ENCODE measurements at places on chromosomes 1 and 21. TPM values are rescaled to one million over a fixed set of nuclear protein-coding genes. Genes with fewer than 3 reads are reported as not detected.

GRCh38 chr1:150186789-150187559, 37.3 kb downstream of the PLEKHO1 start:
- peak; percentile 87 for DNase-seq

GRCh38 chr21:35940074-35940927, 120.0 kb downstream of the SETD4 start:
- DNase-seq: peak; percentile 63

DNA sequence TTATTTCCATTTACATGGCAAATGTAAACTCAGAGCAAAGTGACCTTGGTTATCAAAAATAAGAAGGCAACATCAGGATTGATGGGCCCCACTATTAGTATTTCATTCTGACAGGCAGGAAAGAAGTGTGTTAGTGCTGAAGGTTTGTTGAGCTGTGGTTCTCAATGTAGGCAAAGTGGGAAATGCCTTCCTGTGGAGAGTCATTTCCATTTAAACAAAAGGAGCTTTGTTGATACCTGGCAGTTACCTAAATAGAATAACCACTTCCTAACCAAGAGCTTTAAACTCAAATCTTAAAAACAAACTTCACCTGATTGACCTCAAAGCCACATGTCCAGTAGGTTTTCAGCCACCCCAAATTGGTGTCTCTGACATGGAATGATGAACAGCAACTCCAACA, 579.9 kb upstream of the BEND5 start:
- DNase-seq: peak; percentile 71

Gene GPR25
- total RNA-seq: not detected

Gene CNR2
- not detected for total RNA-seq

Measured in HT1080 (cell line).